Thoracic aorta (tissue), 2 donors: ENCODE measurements at places on chromosomes 2 and 18.
A peak's percentile ranks its signal among the peaks of the same experiment; 100 is the strongest.

DNA sequence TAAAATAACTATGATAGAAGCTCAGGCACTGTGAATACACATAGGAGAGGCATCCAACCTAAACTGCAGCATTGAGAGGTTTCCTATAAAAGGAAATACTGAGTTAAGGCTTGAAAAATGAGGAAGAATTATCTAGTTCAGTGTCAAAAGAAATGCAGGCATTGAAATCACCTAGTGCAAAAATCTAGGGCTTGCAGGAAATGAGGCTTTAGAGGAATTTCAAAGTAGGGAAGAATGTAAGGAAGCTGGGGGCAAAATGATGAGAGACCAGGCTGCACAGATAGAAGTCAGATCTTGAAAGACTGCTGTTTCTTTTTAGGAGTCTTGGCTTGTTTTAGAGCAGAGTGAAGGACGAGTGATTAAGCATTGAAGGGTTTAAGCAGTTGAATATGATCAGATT lies 28.1 kb upstream of the SCYGR2 start:
- DNase-seq: no peak
- H3K4me3 ChIP-seq: no peak overlapping the region
- no peak overlapping the region for H3K27ac ChIP-seq
- H3K4me1 ChIP-seq: no peaks in the 10 kb centered on the region
- no peaks in the 10 kb centered on the region for H3K27me3 ChIP-seq

DNA sequence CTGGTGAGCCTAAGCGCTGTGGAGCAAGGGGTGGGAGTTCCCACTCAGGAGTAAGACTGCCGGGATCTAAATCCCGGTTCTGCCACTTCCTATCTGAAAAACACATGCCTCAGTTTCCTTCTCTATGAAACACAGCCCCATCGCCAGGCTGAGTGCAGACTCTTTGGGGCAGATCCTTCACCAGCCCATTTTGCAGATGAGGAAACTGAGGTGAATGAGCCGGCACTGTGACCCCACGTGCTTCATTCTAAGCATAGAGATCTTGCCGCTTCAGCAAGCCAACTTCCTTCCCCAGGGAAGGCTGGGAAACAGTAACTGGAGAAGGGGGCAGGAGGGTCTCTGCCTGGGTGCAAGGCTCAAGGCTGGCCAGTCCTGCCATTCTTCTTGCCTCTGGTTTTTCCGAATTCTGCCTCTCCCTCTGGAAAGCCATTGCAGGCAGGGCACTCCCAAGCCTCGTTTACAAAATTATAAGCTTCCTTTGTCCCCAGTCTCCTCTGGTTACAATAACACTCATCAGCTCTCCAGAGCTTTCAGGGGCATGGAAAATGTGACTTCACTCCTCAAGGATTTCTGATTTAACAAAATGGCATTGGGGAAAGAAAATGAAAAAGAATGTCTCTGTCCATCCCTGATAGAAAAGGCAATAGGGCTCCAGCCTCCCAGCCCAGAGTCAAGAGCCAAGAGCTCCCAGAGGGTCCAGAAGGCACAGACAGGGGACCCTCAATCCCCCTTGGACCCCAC lies 249.2 kb downstream of the TNS1 start:
- peak overlapping the region; percentile 76 for H3K27ac ChIP-seq
- H3K4me1 ChIP-seq: peaks cover 82% of the 10 kb centered on the region
- no peak for DNase-seq
- H3K4me3 ChIP-seq: peak overlapping the region; percentile 22
- no peaks in the 10 kb centered on the region for H3K36me3 ChIP-seq
- no peaks in the 10 kb centered on the region for H3K27me3 ChIP-seq

- no peaks in the 10 kb centered on the region for H3K36me3 ChIP-seq
- no peak for DNase-seq
- H3K4me1 ChIP-seq: peaks cover 27% of the 10 kb centered on the region
- peak overlapping the region; percentile 90 for H3K27ac ChIP-seq
- no peak overlapping the region for H3K4me3 ChIP-seq
Measured at GRCh38 chr2:42103829-42104228, 56.0 kb downstream of the PKDCC start.

DNA sequence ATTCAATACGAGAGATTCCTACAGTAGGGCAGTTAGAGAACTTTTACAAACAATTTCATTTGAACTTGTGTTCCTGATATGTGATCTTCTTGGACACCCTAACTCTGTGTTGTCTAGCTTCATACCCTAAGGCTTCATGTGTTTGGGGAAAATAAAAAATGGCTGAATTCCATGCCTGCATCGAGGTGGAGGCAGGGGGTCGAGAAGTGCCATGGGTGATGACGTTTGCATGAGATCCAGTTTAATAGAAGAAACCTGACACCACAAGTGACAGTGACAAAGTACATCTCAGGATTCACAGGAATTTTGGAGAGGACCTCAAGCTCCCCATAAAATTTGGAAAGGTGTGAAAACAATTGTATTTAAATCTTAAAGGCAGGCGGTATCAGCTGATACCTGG lies 169.2 kb upstream of the NABP1 start:
- DNase-seq: no peak
- no peaks in the 10 kb centered on the region for H3K36me3 ChIP-seq
- H3K27me3 ChIP-seq: no peaks in the 10 kb centered on the region
- no peak overlapping the region for H3K27ac ChIP-seq
- no peak overlapping the region for H3K4me3 ChIP-seq
